SW 1271 (cell line): ENCODE measurements at places on chromosomes 5 and 9.

DNA sequence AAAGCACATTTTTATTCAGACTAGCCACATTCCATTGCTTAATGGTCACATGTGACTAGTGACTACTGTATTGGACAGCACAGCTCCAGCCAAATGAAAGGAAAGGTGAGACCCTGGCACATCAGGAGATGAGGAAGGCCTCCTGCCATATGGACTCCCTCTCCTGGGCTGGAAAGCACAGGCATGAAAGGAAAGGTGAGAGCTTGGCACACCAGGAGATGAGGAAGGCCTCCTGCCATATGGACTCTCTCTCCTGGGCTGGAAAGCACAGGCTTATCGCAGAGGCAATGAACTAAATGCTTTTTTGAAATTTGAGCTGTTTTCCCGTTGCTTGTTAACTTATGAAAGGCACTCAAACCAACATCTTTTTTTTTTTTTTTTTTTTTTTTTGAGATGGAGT, 144.8 kb upstream of the SLC12A2 start:
- DNase-seq, result no peak

DNA sequence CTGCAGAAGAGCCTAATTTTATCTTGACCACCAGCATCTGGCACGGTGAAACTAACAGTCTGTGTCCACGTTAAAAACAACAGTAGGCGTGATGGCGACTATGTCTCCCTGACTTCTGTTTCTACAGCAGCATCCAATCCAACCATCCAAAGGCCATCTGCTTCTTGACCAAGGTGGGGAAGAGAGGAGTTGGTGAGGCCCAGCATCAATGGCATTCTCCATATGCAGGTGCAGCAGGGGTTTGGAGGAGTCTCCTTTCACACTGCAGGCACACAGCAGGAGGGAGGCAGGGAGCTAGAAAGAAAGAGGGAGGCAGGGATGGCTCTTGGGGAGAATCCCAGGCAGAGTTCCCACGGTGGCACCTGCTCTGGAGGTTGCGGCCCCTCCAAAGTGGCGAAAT, 27.0 kb downstream of the MGAT1 start:
- DNase-seq, result no peak

DNA sequence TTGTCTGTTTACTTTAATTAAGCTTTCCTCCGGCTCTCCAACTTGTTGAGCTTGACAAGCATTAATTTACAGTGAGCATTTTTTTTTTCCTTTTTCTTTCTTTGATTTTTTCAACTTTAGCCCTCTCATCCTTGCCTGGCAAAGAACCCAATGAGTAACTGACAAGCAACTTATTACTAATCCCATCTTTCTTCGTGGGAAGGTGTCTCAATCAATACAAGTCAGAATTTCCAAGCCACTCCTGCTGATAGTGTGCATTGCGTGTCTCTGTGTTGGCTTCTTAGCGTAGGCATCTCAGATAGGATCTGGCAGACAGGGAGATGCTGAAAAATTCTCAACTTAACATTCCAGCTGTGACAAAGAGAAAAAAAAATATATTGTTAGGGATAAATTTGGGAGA, 527.7 kb upstream of the WWC1 start:
- no peak for DNase-seq

DNA sequence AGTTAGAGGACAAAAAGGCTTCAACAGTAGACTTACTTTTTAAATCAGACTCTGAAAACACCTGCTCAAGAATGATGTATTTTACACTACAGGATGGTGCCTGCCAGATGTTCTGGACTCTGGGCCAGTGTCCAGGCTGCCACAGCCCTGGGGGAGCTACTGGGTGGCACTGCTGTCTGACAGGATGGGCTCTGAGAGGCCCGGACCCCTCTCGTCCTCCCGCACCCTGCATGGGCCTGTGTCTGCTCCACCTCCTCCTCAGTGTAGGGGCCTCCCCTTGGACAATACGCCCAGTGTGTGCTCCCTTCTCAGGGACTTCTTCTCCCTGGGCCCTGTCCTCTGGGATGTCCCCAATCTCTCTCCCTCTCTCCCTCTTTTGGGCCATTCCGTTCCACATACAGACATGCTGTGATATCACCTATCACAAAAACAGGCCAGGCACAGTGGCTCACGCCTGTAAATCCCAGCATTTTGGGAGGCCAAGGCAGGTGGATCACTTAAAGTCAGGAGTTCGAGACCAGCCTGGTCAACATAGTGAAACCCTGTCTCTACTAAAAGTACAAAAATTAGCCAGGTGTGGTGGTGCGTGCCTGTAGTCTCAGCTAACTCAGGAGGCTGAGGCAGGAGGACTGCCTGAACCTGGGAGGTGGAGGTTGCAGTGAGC, 23.4 kb downstream of the GFPT2 start:
- DNase-seq, result no peak

DNA sequence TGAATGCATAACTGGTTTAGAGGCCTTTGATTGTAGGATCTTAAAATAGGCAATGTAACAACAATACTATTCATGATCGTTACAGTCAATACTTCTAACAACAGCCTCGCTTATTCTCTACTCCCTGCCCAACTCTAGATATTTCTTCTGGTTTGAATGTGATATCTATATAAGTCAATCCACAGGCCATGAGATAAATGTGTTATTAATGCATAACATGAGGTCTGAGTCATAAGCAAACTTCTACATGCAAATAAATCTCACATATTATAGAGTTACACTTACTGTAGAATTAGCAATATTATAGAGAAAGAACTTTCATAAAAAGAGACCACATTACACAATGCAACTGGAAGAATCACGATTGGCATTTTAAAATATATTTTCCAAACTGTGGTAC, 2.9 kb upstream of the ALDOB start:
- no peak for DNase-seq

GRCh38 chr5:44365345-44365744, 23.9 kb downstream of the FGF10 start:
- DNase-seq, result no peak
